Renal cortical epithelial cell (primary cell): ENCODE measurements at places on chromosomes 2 and 18. TPM values are rescaled to one million over a fixed set of nuclear protein-coding genes. Genes with fewer than 3 reads are reported as not detected.

Gene NT5DC4
- not detected in 2 replicates for total RNA-seq

Gene PLB1
- 1.2 and 2.1 TPM in 2 replicates for total RNA-seq

Gene TRAK2
- total RNA-seq: 35.9 and 117 TPM in 2 replicates

Gene HYCC2
- total RNA-seq: 10.9 and 17.1 TPM in 2 replicates

Gene RGPD8
- total RNA-seq: 6.6 and 23.0 TPM in 2 replicates

Gene SERPINB3
- 0.40 and 1.9 TPM in 2 replicates for total RNA-seq

Gene GALNT14
- total RNA-seq: 93.3 and 151 TPM in 2 replicates

- no peak for DNase-seq
Measured at GRCh38 chr2:145861940-145862339, 1342.0 kb upstream of the ZEB2 start.

DNA sequence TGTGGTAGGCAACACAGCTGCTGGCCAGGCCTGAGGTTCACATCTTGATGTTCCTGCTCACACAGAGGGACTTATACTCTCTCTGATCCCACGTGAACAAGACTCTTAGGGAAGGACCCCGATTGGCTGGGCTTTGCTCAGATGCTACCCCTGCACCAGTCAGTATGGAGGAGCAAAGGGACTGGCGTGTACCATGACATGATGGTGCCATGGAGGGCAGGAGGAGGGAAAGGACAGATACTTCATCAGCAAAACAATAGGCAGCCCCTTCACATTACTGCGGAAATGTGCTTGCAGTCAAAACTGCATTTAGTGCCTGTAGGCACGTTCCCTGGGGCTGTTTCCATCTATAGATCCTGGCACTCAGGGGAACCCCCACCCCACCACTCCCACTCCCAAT lies 42.7 kb downstream of the ZFP36L2 start:
- no peak for DNase-seq

DNA sequence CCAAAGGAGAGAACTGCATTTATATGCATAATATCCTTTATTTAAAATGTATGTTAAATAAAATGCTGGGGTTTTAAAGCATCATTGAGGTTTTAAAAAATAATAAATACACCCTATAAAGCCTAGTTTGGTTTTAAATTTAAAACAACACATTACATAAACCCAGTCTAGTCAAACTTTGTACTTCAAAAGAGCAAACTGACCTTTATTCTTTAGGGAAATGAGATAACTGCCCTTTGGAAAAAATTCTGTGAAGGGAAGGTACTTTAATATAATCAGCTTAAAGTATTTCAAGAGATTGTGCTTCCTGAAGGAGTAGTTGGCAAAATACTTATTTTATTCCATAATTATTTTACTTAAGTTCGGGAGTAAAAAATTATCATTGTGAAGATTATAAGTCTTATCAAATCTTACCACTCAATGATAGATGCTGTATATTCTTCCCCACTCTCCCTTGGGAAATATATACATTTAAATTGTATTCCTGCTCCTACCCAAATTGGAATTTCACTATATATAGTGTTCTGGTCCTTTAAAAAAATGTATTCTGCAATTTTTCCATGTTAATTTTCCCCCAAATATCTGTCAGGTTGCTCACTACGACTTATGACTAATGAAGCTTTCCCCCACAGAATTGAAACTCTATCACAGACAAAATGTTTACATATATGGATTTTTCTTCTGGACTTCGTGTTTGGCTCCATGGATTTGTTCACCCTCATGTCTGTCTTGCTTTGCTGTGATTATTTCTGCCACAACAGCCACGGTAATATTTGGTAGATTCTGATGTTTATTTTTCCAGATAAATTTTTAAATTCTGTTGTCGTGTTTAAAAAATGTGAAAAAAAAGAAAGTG lies 42.1 kb downstream of the ZC3H6 start:
- no peak for DNase-seq

DNA sequence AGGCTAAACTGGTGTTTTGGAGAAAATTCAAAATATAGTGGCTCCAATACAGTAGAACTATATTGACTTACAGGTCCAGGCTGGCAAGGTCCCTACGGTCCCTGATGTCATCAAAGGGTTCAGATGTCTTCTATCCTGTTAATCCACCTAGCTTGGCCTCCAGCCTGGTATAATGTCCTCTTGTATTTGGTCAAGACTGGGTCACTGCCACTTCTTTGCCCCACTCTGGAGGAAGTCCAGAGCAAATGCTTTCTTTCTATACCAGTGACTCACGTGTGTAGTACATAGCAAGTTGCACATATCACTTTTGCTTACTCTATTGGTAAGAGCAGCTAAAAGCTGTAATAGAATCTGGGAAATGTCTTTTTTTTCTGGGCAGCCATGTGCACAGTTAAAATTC lies 80.8 kb downstream of the LCLAT1 start:
- DNase-seq: no peak

GRCh38 chr18:13450289-13451212 lies 232.0 kb downstream of the LDLRAD4 start:
- DNase-seq: no peak

GRCh38 chr18:8620845-8621244 lies 11.6 kb downstream of the RAB12 start:
- no peak for DNase-seq

- no peak for DNase-seq
Measured at GRCh38 chr18:29912351-29912750, 1130.2 kb downstream of the DSC3 start.

DNA sequence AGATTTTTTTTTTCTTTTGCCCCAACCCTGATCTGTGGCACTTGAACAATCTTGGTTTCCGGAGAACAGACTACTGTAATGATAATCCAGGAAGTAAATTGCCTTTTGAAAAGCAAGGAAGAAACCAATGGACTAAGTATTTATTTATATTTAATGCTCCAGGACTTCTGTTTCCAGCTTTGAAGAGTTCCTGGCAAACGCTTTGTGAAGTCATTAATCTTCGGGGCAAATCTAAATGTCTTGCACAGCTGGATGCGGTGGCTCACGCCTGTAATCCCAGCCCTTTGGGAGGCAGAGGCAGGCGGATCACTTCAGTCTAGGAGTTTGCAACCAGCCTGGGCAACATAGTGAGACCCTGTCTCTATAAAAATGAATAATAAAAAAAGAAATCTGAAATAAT lies 135.1 kb upstream of the GATA6 start:
- DNase-seq: no peak

DNA sequence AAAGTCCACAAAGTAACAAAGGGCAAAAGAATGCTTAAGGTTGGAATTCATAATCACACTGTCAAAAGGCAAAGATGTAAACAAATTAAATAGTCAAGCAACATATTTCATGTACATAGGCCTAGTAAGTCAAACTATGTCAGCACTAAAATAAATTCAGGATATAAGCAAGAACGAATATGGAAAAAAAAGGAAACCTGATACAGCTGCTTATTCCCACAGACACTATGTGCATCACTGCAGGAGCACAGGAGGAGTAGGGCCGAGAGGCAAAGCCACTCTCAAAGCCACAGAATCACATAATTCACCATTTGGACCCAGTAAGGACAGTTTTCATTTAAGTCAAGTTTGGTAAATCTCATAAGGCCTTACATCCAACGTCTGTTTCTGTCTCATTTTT lies 116.6 kb downstream of the SATB2 start:
- DNase-seq: no peak

- no peak for DNase-seq
Measured at GRCh38 chr2:109247812-109248211, 118.8 kb downstream of the SH3RF3 start.

- DNase-seq: no peak
Measured at GRCh38 chr18:62860062-62860461, 144.7 kb downstream of the PHLPP1 start.

GRCh38 chr2:200765139-200765951 lies 46.4 kb upstream of the BZW1 start:
- DNase-seq: peak; percentile 98

GRCh38 chr2:238703053-238703415 lies 144.9 kb upstream of the TWIST2 start:
- DNase-seq: no peak

DNA sequence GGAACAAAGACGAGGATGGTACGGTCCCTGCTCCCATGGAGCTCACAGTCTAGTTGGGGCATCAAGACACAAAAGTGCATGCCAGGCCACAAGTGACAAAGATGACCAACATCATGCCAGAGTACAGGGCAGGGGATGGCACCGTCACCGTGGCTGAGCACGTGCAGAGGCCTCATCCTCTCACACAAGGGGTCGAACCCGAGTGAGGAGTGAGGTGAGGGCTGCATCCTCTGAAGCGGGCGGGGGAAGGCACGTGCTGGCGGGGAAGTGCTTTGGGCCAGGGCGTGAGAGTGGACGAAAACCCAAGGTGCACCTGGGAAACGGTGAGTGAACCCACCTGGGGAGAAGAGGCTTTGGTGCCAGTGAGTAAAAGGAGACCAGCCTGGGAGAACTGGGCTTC lies 41.0 kb downstream of the MRPL35 start:
- no peak for DNase-seq

- no peak for DNase-seq
Measured at GRCh38 chr2:148209603-148210002, 188.7 kb downstream of the MBD5 start.

GRCh38 chr18:46859855-46860254 lies 57.5 kb downstream of the PIAS2 start:
- peak; percentile 8 for DNase-seq

DNA sequence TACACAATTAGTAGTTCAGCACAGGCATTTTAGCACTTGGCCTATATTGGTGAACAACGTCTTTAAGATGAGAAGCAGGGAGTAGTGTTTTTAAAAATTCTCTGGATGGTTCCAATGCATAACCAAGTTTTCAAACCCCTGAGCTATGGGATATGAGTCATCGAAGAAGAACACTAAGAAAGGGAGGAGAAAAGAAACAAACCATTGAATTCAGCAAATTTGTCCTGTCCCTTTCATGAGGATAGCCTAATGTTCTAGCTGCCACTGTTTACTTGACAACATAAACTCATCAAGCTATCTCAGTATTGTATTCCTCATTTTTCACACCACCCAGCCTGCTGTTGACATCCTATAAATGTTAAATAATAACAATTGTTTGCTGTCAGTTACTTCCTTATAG lies 158.0 kb downstream of the BARD1 start:
- peak; percentile 27 for DNase-seq

- DNase-seq: peak; percentile 41
Measured at GRCh38 chr2:180872255-180872654, 108.2 kb upstream of the UBE2E3 start.

GRCh38 chr2:28326881-28327505 lies 65.7 kb upstream of the FOSL2 start:
- no peak for DNase-seq

DNA sequence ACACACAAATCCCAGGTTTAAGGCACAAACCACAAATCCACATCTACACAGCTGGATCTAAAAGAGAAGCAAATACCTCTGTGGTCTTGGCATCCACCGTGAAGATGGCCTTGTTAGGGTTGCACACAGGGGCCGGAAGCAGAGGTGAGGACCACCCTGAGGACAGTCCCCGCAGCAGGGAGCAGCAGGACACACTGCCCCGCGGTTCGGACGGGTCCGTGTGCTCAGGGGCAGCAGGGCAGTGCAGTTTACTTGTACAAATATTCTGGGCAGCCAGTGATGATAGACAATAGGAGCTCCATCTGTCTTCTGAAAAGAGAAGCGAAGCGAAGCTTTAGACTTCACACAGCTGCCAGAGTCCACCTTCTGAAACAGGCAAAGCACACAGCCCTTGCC lies 8.8 kb downstream of the PASK start:
- no peak for DNase-seq

DNA sequence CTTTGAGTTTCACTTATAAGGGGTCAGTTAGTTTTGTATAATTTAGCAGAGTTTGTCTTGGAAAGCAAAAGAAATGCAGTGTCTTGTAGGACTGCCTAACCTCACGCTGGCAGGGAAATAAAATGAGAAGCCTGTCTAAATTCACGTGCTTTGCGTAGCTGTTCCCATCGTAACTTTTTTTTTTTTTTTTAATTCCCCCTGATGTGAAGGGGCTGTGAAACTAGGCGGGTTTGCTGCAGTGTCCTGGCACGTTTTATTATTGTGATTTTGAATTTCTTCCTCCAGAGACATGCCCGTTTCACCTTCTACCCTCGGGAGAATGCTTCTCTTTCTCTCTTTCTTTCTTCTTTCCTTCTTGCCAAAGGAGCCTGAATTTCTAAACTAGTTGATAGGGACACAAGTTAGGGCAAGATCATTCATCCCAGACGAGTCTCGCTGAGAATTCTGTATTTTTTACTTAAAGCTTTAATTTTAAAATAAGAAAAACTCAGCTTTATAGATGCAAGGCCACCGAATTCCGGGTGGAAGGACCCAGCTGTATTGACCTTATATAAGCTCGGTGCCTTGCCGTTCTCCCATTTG lies 2.3 kb downstream of the MEIS1 start:
- no peak for DNase-seq

GRCh38 chr2:103152556-103152955 lies 390.7 kb downstream of the TMEM182 start:
- peak; percentile 56 for DNase-seq

- DNase-seq: no peak
Measured at GRCh38 chr18:74012954-74013630, 134.5 kb downstream of the FBXO15 start.

DNA sequence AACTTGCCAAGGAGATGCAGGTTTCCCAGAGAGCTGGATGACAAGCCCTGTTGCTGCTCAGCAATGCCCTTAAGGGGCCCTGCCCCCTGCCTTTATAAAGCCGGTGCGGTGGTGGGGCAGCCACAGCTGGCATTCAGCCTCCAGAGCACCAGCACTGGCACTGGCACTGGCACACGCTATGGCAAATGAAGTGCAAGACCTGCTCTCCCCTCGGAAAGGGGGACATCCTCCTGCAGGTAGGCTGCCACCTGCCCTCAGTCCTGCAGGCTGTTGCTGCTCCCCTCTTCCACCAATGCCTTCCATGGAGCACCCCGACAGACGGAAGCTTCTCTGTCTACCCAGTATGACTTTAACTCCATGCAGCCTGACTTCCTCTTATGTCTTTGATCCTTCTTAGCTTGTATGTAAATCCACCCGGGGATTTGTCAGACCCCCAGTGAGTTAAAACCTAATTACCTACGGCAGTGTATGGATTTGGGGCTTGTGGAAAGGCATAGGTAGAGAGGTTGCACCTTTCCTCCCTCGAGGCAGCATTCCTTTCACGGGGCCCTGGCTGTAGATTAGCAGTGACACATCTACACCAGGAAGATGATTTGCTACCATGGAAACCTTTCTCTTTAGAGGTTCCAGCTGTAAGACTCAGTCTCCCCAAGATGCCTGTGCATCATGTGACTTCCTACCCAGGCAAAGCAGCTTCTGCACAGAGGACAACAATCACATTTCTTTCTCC lies at the start of gene DAPL1:
TSS of gene DAPL1 (plus strand) at position 123 of the 730 bp plus-strand sequence. CDS start at position 179, 56 bp downstream.
- no peak for DNase-seq

GRCh38 chr2:68931799-68932198 lies 20.9 kb downstream of the GKN2 start:
- no peak for DNase-seq

DNA sequence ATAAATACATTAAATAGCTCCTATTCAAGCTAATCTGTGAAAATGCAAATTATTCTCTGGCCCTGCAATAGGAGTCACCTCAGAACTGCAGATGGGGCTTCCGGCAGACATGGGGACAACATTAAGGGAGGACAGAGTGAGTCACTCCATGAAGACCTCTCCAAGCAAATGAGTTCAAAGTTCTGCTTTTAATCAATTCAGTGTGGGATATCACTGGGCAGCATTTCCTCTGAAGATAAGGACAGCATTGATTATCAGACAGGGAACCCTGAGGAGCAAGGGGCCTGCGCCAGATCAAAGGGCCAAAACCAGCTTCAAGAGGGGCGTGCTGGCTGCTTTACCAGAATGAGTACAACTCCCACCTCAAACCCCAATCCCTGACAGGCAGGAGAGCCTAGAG lies 356.9 kb upstream of the KLHL29 start:
- DNase-seq: no peak

GRCh38 chr2:101986804-101987740 lies 4.7 kb upstream of the IL1R2 start:
- peak; percentile 85 for DNase-seq

GRCh38 chr2:206482123-206482522 lies 38.8 kb downstream of the ADAM23 start:
- DNase-seq: no peak
